ENCODE measurements at places on chromosomes 2 and 18.

DNA sequence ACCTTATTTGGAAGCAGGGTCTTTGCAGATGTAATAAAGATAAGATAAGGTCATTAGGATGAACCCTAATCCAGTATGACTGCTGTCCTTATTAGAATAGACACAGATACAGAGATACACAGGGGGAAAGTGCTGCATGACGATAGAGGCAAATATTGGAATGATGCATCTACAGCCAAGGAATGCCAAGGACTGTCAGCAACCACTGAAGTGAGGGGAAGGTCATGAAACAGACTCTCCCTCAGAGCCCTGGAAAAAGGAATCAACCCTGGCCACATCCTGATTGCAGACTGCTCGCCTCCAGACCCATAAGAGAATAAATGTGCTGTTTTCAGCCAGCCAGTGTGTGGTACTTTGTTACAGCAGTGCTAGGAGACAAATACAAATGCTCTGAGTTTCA lies 14.8 kb downstream of the TMEM237 start:
- DNase-seq, result no peak

DNA sequence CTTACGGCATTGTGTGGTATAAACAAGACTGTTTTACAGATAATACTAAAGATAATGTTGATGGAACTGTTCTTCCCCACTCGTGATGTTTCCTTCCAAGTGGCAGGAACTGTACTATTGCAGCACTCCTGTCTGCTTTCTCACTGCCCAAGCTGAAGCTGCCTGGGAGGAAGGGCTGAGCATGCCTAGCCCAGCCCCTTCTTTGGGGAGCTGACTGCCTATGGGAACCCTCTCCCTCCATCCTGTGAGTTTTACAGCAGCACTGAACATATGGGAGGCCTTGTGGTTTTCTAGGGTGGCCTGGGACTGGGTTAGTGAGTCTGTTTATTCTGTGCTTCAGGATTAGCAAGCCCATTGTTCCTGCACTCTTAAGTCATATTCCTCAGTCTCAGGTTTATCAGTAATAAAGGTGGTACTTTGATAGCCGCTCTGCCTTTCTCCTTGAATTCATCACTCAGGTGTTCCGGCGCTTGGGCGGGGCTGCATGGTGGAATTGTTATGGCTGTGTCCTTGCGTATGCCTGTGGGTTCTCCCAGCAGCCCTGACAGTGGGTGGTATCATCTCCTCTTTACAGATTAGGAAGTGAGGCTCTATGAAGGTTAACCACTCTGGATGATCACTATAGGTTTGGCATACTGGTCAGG lies 379.7 kb downstream of the PTPRM start:
- no peak for DNase-seq

- no peak for DNase-seq
Measured at GRCh38 chr18:13220361-13220991, 1.9 kb downstream of the LDLRAD4 start.

DNA sequence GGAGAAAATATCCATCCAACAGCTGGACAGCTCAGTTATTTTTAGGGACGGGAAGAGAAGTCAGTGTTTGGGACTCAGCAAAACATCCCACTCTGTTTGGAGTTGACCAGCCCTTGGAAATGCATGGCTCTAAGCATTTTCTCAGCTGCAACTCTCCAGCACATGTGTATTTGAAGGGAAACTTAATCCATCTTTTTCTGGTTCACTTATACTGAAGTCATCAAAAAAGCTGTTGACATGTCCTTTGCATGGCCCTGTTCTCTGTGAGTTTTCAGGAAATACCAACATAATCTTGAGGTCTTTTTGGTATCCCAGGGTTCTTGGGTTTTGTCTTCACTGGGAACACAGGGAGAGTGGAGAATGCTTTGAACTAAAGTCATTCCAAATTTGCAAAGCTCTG lies 91.9 kb upstream of the CELF4 start:
- DNase-seq, result no peak

DNA sequence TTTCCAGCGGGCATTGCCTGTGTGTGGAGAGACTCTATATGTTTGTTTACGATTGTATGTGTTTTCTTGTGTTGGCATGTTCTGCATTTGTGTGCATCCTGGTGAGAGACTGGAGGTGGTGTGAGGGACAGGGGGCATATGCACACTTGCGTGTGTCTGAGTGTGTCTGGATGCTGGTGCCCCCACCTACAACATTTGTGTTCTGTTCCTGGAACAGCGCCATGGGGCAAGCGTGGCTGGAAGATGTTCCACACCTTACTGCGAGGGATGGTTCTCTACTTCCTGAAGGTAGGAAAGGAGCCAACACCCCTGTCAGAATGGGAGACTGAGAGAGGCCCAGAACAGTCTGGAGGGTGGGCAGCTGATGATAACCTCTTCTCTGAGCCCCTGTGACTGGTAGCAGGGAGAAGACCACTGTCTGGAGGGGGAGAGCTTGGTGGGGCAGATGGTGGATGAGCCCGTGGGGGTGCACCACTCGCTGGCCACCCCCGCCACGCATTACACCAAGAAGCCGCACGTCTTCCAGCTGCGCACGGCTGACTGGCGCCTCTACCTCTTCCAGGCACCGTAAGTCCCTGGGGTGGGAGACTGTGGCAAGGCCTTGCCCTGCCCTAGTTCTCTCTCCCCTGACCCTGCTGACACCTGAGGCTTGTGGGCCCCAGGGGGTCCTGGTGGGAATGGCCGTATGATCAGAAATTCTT lies 23.7 kb downstream of the PSD4 start:
- no peak for DNase-seq

- DNase-seq, result no peak
Measured at GRCh38 chr2:18243816-18244215, 316.6 kb downstream of the RDH14 start.

- DNase-seq, result peak; percentile 29
Measured at GRCh38 chr18:79516441-79516931, 120.8 kb downstream of the NFATC1 start.

DNA sequence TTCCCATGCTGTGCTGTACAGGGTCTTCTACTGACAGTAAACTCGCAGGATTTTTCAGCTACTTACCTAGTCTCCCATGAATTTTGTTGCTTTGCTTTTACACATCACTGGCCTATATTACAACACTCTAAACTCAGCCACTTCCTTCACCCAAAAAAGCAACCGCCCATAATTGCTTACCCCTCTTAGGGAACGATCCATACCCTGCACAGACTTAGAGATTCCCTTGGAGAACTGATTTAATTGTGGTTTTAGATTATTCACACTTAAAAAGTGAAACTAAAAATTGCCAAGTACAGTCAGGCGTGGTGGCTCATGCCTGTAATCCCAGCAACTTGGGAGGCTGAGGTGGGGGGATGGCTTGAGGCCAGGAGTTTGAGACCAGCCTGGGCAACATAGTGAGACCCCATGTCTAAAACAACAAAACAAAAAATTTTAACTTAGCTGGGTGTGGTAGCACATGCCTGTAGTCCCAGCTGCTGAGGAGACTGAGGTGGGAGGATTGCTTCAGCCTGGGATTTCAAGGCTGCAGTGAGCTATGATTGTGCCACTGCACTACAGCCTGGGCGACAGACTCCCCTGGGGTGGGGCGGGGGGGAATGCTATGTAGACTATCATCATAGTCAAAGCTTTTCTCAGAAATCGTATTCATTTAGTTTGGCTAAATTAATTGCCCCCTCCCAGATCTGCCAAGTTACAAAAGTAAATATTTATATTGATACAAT lies 19.3 kb downstream of the MRPL30 start:
- DNase-seq, result no peak

GRCh38 chr2:107824451-107825205 lies 2.1 kb upstream of the RGPD4 start:
- no peak for DNase-seq

GRCh38 chr18:28004606-28005005 lies 172.3 kb downstream of the CDH2 start:
- no peak for DNase-seq

DNA sequence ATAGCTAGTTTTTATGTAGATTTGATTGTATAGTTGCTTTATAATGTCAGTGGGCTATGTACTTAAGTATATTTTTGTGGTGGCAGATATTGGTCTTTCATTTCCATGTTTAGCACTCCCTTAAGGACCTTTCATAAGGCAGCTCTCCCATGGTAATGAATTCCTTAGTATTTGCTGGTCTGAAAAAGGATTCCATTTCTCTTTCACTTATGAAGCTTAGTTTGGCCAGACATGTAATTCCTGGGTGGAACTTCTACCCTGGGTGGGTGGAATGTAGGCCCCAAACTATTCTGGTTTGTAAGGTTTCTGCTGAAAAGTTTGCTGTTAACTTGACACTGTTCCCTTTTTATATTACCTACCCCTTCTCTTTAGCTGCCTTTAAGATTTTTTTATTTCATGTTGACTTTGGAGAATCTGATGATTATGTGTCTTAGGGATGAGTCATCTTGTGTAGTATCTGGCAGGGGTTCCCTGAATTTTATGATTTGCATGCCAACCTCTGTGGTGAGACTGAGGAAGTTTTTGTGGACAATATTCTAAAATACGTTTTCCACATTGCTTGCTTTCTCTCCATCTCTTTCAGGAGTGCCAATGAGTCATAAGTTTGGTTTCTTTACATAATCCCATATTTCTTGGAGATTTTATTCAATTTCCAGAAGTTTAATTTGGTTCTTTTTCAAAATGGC lies 65.4 kb upstream of the VRK2 start:
- no peak for DNase-seq

DNA sequence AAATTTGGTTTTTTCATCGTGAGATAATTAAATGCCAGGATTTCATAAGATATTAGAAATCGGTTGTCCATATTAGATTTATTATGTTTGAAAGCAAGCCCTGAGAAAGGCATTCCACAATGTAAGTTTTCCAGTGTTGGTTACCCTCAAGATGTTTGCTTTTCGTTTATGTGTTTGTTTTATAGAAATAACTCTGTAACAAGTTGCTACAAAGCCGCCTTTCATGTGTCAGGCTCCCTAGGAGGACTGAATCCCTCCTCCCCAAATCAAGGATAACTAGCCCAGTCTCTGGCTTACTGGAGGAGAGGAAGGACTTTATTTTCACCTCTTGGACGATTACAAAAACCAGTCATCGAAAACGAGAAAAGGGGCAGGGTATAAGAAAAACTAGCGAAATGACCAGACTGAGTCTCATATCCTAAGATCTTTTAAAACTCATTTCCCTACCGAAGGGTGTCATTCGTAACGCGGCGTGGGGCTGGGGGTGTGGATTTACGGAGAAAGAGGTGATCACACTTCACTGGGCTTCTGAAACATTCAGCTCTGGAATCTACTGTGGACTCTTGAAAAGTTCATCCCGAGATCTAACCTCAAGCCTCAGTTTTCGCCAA lies 1.0 kb upstream of the PEX13 start:
- no peak for DNase-seq

- DNase-seq, result no peak
Measured at GRCh38 chr18:57784034-57784800, 18.9 kb downstream of the ATP8B1 start.

GRCh38 chr2:72156872-72157271 lies 9.2 kb upstream of the CYP26B1 start:
- no peak for DNase-seq

DNA sequence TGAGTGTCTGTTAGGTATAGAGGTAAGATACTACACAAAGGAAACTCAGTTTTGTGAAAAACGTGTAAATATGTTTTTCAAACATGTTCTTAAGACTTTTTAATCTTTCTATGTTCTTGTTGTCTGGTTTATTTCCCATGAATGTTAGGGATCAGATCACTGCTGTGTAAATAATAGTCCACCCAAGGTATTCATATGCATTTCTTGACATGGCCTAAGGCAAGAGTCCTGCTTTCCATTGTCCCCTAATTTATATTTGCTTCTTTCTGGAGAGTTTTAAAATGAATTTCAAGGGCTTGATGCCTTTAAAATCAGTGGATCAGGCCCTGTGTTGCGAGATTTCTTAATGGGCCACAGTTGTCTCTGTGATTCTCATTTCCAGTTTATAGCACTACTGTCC lies 28.9 kb downstream of the CRIM1 start:
- no peak for DNase-seq

GRCh38 chr18:54183390-54183789 lies 41.1 kb downstream of the MBD2 start:
- no peak for DNase-seq

GRCh38 chr2:149739171-149739882 lies 151.8 kb upstream of the MMADHC start:
- DNase-seq, result no peak

DNA sequence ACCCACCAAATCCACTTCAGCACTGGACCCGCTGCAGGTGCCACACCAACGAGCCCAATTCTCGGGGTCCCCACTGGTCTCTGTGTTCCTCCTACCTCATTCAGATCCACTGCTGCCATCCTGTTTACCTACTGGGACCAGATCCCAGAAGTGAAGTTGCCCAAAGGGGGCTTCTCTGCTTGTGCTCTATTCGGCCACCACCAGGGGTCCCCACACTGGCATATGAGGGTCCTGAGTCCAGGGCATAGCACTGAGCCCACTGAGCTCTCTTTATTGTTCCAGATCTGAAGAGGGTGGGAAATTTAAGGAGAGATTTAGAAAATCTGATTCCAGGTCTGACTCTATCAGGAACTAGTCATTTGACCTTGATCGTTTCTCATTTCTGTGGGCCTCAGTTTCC lies 2.4 kb downstream of the GPR45 start:
- no peak for DNase-seq

DNA sequence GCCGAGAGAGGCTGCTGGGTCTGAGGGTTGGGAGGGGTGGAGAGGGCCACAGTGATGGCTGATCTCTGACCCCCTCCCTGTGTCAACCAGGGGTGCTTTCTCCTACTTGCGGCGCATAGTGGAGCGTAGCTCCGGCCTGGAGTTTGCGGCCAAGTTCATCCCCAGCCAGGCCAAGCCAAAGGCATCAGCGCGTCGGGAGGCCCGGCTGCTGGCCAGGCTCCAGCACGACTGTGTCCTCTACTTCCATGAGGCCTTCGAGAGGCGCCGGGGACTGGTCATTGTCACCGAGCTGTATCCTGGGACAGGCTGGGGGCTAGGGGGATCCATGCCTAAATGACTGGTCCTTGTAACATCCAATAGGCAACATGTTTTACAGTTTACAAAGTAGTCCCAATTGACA lies 20.9 kb upstream of the GMPPA start:
- no peak for DNase-seq

- no peak for DNase-seq
Measured at GRCh38 chr2:137031731-137032130, 266.4 kb downstream of the THSD7B start.

DNA sequence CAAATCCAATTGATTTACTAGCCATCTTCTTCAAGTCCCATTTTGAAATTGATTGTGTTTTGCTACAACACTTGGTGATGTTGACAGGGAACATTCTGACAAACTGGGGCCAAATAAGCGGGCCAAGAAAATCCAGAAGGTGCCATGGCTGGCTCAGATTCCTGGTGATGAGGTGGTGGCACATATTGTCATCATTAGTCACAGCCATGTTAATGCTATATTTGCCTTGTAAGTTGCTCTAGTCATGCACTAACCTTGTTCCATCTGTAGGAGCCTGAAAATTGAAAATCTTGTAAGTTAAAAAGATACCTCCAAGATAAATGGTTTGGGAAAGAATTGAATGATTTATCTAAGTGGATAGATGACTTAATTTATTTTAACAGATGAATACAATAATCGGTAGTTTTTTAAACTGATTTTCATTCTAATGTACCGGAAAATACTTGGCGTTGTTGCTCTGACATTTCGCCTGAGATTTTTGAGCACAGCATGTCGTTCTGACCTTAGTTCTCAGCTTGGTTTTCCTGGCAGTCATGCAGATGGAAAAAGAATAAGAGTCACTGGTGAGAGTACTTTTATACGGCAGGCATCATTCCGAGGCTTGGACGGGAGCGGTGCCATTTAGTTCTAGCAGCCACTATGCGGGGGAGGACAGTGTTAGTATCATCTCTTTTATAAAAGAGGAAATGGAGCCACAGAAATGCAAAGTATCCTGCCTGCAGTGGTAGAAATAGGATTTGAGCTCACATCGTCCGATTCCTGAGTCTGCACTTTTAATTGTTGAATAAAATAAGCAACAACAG lies 133.9 kb downstream of the ZNF532 start:
- no peak for DNase-seq

All from CD4-positive, alpha-beta T cell treated with Interleukin-1 beta for 1 hour (primary cell).